ENCODE measurements at places on chromosomes 3 and 15.
A peak's percentile ranks its signal among the peaks of the same experiment; 100 is the strongest.

- DNase-seq = no peak
These were observed 92.1 kb upstream of the PLAAT1 start for GRCh38 chr3:193148688-193149473.

- DNase-seq = no peak
These were observed 564 bp upstream of the PIGZ start for GRCh38 chr3:196969134-196969659.

DNA sequence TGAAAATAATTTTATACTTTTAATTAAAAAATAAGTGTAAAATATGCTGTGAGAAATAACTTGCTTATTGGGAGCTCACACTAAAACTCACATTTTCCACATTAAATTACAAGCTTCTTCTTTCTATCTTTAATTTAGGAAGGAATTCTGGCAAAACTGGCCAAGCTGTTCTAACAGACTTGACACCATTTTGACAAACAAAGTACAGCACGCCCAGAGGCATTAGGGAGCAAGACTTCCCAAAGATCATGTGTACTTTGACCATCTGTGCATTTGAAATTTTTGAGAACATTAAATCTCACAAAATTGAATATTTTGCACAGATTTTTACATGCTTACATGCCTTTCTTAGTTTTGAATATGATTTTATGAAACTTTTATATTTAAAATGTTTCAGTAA, 1288.4 kb upstream of the CADM2 start:
- DNase-seq = no peak

- no peak for DNase-seq
These were observed 215.5 kb downstream of the LRRC3B start for GRCh38 chr3:26838026-26838425.

GRCh38 chr15:52677593-52678467, 1.4 kb downstream of the ATOSA start:
- no peak for DNase-seq

GRCh38 chr15:67717776-67718175, 107.5 kb upstream of the SKOR1 start:
- no peak for DNase-seq

DNA sequence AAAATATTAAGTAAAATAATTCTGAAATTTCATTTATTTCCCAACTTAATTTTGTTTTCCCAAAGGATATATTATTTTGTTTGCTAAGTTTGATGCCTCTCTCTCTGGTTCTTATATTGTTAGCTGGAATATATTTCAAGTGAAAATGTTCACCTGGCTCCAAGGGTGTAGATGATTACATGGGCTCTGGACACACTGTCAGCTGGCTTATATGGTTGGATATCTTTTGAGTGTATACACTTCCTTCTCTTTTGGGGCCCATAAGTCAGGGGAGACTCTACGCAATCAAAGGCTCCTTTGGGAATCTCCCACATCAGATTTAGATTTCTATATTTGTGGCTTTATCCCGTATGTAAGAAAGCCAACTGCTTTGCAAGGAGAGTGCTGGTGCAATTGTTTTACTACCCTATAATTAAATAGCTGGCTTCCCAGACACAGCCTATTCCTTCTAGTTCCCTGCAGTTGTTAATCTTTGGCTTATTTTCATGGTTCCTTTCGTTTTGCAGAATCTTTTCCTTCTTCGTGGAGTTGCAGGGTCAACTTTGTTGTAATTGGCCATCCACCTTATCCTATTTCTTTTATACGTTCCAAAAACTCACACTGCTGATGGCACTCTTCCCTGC, 225.7 kb downstream of the DPH6 start:
- no peak for DNase-seq

- no peak for DNase-seq
These were observed 4.4 kb downstream of the CMTM6 start for GRCh38 chr3:32498252-32498651.

GRCh38 chr15:35991386-35991785, 445.4 kb upstream of the DPH6 start:
- DNase-seq = no peak

GRCh38 chr15:80576519-80577090, 118.5 kb upstream of the ABHD17C start:
- DNase-seq = no peak

GRCh38 chr15:80484333-80484864, 80.2 kb downstream of the ARNT2 start:
- peak; percentile 85 for DNase-seq

DNA sequence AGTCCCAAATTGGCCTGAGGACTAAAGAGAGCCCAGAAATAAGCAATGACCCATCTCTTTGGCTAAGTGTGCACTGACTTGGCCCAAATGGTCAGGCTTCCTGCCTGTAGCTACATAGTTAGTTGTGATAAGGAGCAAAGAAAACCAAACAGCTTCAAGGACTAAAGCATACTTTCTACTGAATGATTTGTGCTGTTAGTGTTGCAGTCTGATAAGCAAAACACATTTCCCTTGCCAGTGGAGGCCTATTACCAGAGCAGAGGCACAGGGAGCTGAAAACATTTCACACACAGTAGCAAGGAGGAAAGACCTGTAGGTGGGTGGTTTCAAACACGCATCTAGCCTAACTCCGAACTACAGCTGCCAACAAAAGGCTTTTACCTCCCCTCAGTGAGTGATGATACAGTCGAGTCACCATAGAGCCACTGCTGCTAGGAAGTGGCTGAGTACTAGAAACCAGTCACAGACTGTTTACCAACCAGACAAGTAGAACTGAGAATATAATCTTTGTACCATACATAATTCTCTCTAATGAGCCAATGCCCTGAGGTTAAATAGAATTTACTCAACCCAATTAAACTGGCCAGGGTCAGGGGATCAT, 222.3 kb upstream of the THBS1 start:
- no peak for DNase-seq

DNA sequence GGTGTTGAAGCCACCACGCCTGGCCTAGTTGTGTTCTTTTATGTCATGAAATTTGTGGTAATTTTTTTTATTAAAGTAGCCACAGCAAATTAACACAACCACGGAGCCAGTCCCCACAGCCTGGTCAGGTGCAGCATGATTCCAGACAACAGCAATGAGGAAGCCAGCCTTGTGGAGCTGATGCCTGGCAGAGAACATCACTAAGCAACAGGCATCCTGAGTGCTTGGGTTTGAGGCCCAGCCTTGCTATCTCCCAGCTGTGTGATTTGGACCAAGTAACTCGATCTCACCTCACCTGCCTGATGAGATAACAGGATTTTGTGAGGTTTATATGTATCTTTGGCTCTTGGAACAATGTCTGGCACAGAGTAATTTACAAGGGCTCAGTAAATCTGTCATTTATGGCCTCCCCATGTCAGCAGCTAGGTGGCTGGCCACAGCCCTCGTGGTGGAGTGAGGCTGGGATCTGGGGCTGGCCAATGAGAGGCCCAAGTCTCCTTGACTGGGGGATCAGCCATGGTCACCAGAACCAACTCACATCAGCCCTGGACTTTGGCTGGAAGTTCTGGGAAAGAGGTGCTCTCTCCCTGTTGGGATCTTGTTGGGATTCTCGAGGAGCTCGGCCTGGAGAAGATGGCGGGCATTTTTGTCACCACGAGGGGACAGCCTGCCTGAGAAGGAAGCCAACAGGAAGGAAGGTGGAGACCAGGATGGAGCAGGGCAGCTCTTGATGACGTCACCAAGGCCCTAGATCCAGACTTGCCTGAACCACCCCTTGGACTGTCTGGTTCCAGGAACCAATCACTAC, 22.8 kb upstream of the FLNB start:
- DNase-seq = no peak

GRCh38 chr15:70670680-70671079, 92.7 kb downstream of the UACA start:
- DNase-seq = no peak

DNA sequence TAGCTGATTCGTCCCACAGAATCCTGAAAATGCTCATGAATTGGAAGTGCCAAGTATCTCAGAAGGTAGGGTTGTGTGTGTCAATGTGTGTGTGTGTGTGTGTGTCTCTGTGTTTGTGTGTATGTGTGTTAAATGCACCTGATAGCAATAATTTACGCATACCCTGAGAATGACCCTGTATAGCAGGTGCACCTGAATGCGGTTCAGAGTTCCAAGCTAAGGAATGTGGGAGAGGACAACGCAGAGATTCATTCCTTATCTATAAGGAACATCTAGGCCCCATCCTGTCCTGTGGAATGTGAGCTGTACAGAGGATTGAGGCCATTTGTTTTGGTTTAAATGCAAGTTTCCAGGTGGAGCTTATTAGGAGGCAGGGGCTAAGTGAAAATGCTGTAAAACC, 49.1 kb upstream of the NEDD4 start:
- no peak for DNase-seq

GRCh38 chr3:71389911-71390573, 193.5 kb downstream of the FOXP1 start:
- peak; percentile 68 for DNase-seq

- no peak for DNase-seq
These were observed 36.6 kb downstream of the ATP2B2 start for GRCh38 chr3:10468613-10469354.

DNA sequence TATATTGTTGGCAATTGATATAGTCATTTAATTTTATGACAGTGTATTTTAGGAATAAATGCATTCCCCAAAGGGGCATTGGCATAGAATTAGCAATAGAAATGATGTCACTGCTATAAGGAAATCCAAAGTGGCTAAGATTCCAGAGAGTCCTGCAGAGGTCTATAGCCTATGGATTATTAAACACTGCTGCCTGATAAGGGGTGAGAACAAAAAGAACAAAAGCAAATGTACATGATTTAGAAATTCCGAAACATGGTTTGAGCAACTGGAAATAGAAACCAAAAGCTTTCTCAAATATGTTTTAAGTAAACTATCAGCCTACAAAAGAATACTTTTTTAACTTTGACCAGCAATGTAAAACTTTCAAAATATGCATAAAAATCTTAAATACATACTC, 280.1 kb upstream of the RASGRP1 start:
- DNase-seq = no peak

GRCh38 chr3:75951941-75952340, 166.6 kb upstream of the ZNF717 start:
- no peak for DNase-seq

DNA sequence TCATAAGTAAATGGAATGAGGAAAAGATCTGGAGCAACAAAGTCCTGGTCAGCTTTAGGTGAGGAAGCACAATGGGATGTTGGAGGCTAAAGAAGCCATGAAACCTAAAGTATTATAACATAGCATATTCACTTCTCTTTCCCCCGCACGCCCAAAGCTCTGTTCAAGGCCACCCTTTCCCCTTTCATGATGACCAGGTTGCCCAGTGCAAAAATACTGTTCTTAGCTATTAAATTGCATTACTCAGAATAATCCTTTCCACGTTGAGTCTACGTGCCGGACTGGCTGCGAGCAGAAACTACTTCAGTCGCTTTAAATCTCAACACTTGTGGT, 589 bp upstream of the MAPKBP1 start:
- no peak for DNase-seq

GRCh38 chr3:174268586-174268985, 590.5 kb upstream of the NAALADL2 start:
- no peak for DNase-seq

DNA sequence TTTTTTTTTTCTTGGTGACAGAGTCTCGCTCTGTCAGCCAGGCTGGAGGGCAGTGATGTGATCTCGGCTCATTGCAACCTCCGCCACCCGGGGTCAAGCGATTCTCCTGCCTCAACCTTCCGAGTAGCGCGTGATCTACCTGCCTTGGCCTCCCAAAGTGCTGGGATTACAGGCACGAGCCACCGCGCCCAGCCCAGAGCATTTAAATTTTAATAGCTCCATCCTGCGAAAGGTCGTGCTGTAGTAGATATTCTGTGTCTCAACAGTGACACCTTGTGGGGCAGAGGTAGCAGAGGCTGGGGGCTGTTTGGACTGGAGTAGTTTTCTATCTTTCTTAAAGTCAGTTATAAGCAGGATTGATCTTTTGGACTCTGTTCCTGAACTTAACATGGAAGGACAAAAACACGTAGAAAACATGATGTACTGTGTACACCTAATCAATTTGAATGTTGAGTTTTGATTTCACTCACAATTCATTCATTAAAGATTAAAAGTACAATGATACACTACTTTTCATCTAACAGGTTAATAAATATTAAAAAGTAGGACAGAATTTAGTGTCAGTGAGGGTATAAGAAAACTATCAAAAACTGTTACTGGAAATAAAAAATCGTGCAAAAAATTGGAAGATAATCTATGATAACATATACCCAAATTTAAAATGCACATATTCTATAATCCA, 11.0 kb upstream of the PDCD6IP start:
- DNase-seq = no peak

DNA sequence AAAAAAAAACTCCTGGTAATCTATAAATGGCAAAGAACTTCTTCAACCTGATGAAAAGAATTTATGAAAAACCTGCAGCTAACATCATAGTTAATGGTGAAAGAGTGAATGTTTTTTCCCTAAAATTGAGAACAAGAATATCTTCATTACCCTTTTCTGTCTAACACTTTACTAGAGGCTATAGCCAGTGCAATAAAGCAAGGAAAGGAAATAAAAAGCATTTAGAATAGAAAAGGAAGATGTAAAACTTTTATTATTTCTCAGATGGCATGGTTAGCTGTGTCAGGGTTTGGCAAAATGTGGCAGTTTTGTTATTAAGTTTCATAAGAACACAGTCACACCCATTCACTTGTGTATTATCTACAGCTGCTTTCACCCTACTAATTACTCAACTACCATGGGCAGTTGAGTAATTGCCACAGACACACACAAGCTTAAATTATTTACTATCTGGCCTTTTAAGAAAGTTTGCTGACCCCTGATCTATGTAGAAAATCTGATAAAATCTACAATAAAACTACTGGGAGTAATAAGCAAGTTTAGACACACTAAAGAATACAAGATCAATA, 465.1 kb downstream of the MAGI1 start:
- no peak for DNase-seq

- no peak for DNase-seq
These were observed 352.6 kb downstream of the ERC2 start for GRCh38 chr3:56115698-56116097.

GRCh38 chr3:125024817-125025216, 31.0 kb downstream of the HEG1 start:
- no peak for DNase-seq

DNA sequence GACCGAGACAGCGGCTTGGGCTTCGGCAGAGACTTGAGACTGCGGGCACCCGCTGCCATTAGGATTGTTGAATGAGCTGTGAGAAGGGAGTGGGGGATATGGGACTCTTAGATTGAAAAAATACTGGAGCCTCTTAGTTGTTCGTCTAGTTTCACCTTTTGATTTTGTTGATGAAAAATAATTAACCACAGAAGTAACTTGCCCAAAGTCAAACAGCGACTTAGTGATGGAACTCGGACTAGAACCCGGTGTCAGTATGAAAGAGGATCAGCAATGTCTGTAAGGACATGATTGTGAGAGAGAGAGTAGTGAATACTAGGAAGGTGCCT, 510 bp upstream of the GOLGB1 start:
- DNase-seq = no peak

DNA sequence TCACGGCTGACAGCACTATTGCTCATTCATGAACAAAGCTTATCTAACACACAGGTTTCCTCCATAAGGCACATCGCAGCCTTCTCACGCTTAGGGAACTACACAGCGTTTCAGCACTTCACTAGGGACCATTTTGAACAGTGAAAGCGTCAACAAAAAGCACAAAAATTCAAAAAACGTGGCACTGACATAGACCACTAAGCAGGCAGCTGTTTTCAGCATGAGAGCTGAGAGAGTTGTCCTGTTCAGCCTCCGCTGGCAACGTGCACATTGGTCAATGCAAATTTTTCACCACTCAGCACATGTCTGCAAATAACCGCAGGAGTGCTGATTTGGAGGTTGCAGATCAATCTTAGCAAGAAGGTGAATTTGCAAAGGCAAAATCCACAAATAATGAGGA, 109.2 kb downstream of the LRRK1 start:
- DNase-seq = no peak
